ENCODE measurements at places on chromosomes 12 and 14.

DNA sequence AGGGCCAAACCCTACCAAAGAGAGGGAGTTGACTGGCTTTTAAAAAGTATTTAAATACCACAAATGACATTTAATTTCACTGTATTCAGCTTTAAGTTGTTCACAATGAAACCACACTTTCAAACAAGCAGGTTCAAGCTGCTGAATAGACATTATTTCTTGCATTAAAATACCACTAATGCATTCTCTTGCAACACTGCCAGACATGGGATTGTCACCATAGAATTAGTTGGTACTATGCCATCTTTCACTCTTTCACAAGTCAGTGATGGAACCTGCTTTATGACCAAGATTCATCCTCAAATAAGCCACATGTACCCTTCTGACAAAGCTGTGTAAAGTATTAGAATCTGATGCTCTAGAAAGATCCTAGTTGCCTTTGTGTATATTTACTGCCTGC, 239.4 kb downstream of the PAWR start:
- DNase-seq, result no peak

DNA sequence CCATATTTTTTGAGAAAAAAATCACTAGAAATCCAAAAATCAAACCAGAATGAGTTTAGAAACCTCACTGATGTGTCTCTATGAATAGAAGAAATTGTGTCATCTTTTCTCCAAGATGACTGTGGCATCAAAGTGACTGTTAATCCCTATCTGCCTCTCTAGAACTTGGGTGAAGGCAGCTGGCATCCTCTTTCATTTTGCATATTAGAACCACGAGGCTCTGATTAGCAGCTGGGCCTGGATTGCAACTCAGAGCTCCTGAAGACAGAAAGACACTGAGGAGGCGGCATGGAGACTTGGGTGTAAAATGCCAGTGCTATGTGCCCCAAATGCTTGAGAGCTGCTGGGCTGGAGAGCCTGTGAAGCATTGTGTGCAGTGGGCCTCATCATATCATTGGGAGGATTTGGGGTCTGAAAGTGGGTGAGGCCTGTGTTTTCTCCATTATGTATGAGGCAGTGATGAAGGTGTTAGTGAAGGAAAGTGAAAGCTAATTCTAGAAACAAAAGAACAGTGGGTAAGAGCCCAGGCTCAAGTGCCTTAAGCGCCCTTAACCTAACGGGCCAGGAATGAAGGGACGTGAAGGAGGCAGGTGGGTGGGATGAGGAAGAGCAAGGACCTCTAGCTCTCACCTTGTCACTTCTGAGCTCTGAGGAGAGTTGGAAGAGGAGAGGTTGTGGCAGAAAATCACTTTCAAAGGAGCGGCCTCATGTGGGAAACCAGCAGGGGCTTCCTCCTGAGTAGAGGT, 26.2 kb downstream of the NKX2-8 start:
- DNase-seq, result no peak

DNA sequence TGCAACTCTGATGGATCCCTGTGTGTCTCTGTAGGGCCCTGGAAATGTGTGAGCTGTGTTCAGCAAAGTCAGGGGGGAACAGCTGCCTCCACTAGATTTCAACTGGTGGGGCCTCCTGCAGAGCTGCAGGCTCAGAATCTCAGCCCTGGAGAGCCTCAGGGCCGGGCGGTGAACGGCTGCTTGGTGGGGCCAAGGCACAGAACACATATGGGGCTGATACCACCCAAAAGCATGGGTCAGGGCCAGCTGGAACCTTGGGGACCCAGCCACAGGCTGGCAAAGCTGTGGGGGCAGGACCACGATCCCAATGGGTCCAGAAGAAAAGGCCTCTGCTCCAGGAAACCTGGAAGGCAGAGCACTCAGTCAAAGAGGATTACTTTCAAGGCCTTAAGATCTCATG, 878.5 kb downstream of the BCL11B start:
- DNase-seq, result no peak

GRCh38 chr14:51682411-51682810, 30.7 kb downstream of the FRMD6 start:
- DNase-seq, result no peak

- DNase-seq, result no peak
Observed at GRCh38 chr14:92316176-92316575, 6.8 kb upstream of the SLC24A4 start.

DNA sequence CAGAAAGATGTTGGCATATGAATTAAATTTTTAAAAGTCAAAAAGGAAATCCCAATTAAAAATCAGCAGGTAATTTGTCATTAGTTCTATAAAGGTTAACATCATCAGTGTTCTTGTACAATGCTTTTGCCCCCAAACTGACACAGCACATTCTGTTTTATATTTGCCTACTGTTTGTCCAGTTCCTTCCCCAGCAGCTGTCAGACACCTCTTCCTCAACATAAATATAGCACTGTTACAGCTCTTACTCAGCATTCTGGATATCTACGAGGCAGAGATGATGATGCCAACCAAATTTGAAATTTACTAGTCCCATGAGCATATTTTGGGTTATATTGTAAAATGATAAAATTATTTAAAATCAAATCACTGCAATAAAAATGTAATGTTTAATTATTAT, 124.6 kb downstream of the SINHCAF start:
- no peak for DNase-seq

GRCh38 chr14:45136399-45136798, 669 bp downstream of the FANCM start:
- DNase-seq, result no peak

GRCh38 chr14:93943052-93943451, 15.9 kb downstream of the FAM181A start:
- no peak for DNase-seq

DNA sequence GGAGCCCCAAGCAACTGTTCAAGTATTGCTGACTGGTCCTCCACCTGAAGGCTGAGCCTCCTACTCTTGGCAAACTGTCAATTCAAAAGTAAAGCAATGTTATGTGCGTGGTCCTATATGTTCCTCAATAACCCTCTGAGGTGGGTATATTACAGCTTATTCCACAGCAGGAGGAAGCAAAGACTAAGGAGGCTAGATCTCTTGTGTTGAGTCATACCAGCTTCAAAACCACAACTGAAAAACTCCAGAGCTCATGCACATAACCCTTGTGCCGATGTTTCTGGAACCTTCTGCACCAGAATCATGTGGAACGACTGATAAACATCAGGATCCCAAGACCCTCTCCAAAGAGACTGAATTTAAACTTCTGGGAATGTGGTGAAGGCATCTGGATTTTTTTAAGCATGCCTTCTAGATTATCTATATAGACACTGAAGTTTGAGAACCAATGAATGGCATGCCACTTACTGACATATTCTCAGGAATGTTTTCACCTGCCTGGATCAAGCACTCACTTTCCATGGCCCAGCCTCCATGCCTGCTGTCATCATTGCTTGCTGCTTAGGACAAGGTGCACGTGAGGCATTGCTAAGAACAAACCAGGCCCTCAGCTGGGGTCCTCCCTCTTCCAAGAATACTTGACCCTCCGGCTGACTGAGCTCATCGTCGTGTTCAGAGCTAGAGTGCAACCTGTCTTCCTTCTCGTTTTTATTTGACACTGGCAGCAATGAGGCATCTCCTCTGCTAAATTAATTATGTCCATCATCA, 194.7 kb downstream of the BCL11B start:
- no peak for DNase-seq

DNA sequence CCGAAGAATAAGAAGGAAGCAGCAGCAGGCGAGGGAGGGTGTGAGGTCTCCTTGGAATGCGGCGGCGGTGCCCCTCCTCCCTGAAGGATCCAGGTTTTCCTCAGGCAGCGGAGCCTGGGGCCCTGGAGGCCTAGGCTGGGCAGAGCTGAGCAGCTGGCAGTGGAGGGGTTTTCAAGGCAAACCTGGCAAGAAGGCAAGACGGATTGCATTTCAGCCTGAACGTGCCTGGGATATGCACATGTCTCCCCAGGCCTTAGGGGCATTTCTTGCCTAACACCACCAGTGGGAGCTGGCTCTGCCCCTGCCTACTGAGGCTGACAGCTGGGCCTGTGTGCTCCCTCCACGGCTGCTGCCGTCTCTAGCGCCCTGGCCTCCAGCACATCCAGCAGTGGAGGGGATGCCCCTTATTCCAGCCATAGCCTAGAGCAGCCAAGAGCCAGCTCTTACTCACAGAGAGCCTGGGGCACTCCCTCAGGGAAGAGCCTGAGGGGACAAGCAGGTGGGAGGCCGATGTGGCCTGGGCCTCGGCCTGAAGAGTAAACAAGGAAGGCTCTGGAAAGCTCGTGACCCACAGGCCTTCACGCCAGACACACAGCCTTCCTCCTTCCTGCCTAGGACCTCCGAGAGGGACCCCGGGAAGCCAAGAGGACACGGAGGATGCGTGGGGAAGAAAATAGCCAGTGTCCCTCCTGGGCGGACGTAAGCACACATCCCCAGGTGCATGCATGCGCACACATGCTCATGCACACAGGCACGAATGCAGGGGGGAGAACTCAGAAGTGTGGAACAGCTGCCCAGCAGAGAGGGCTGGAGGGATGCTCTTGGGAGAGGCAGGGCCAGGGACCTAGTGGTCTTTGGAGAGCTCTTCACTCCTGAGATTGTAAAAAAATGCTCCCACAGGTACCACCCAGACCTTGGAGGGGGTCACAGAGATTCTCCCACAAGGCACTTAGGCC, 23.0 kb upstream of the EIF2B2 start:
- no peak for DNase-seq

DNA sequence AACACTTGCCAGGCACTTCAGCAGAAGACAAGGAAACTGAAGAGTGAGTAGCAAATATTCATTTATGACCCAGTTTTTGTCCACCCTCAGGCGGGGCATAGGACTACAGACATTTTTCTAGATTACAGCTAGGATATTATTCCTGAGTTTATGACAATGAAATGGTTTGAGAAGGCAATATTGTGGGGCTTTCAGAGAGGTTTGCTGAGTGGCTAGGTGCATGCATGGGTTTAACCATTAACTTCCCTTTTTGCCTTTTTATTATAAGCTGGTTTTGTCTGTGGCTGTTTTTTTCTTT, 104.0 kb upstream of the BCAT1 start:
- no peak for DNase-seq

- DNase-seq, result no peak
Observed at GRCh38 chr14:68262567-68262966, 443.0 kb downstream of the RAD51B start.

DNA sequence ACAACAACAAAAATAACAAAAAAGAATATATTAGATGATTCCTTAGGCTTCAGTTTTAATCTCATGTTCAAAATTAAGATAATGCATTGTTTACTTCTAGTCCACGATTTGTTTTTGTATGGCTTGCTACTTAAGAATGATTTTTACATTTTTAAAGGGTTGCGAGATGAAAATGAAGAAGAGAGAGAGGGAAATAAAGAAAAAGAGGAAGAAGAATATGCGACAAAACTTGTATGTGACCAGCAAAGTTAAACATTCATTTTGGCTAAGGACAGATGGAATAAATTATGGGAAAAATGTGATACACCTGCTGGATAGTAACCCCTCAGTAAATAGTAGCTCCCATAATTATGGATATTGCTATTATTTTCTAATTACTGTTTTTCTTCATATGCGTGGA, 1.2 kb upstream of the GIT2 start:
- DNase-seq, result no peak

DNA sequence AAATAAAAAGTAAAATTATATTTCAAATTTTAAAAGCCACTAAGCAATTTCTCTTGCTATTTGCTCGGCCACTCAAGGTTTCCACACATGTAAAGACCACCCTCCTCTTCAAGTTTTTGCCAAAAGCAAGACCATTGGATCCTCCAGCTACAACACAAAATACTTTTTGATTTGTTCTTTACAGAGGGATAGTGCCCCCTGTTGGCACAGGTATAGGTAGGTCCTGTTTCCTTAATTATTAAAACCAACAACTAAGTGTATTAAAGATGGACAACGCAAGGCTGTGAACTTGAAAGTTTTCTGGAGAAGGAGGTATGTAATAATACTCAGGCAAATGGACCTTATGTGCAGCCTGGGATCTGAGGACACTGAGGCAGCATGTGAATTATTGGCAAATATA, 23.8 kb downstream of the ATP6V1D start:
- no peak for DNase-seq

GRCh38 chr12:64407342-64408223, 3.4 kb downstream of the XPOT start:
- no peak for DNase-seq

- no peak for DNase-seq
Observed at GRCh38 chr12:108313606-108314351, 25.3 kb downstream of the CMKLR1 start.

- no peak for DNase-seq
Observed at GRCh38 chr12:12451098-12451497, 94.2 kb downstream of the BORCS5 start.

DNA sequence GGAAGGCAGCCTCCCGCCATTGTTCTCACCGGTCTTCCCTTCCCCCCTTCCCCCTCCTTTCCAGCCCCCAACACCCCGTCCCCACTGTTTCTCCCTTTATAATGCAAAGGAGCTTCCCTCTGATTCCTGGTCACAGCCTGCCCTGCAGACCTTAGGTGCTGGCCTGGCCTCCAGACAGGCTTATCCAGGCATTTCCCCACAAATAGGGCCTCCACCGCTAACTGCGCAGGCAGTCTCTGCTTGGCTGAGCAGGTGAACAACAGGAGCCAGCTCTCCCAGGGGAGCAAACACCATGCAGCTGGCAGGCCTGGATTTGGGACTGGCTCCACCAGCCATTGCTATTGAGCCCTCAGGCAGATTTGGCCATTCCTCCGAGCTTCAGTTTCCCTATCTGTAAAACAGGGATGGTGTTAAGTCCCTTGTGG, 46.0 kb downstream of the SMIM41 start:
- DNase-seq, result no peak

- DNase-seq, result no peak
Observed at GRCh38 chr12:59403259-59403932, 192.4 kb upstream of the SLC16A7 start.

DNA sequence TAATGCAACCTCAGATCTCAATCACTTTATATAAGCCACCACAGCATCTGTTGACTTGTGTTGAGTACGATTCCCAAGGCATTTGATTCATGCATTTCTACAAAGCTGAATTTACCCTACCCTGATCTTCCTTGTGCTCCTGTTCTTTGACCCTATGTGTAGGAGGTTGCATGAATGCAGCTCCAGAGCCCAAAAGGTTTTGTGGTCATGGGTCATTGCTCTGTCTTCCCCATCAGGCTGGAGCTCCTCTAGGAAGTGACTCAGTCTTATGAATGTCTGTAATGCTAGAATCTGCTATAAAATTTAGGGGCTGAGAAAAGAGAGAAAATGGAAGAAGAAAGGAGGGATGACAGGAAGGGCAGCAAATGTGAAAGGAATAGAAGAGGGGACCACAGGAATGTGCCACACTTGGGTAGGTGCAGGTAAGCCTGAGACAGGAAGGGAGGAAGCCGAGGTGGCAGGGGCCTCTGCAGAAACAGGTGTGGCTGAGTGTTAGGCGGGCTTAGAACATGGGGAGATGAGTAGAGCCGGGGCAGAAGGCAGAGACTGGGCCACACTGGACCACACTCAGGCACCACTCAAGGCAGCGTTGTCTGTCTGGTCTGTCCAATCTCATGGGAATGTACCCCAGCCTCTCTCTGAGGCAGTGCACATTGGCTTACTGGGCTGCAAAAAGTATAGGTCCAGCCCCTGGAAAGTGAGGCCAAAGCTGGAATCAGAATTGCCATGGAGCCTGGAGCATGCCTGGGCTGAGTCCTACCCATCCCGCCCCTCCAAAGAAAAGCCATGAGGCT, 334.1 kb downstream of the BCL11B start:
- DNase-seq, result no peak
